ENCODE measurements at places on chromosomes 12 and 14.

DNA sequence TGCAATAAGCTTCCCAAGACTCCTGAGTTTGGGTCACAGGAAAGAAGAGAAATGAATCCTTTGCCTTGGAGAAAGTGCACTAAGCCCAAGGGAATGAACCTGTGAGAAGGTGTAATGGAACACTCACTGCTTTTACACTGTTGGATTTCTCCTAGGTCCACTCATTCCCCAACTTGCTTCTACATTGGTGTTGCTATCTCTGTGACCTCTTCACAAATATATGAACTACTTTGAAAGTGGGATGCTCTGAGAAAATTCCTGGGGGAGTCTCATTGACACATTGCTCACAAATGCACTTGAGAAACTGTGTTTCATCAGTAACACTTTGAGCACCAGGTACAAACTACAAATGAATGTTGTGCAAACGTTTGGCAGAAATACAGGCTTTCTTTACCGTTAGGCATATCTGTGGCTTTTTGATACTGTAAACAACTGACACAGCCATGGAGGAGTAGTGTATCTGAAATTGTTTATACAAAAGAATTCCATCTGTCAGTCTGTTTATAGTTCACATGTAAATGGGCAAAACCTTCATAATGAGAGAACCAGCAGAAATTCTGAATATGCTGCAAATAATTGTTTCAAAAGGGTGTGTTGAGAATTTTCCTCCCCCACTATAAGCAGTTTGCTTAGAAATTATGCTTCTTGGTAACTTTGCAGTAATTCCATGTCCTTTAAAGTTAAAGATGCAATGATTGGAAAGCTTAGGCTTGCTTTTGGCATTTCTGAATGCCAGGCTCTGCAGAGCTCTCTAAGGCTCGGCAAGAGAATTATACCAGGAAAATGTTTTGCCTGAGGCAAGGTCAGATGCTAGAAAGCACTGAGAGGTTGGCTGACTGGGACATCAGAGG lies 348.5 kb upstream of the DDHD1 start:
- no peak for DNase-seq

DNA sequence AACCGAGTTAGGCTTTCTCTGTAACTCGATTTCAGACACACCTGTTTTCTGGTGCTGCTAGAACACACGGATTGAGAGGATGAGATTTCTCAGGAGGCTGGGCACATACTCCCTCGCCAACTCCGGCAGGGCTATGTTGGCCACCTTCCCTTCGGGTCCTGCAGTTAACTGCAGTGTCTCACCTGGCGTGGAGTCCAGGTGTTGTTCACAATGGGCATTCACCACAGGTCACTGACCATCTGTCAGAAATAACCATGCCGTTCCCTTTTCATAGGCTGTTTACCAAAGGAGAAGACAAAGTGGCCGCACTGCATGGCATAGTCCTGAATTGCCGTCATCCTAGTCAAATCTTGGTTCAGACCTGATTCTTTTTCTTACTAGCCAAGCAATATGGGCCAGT lies 5.5 kb upstream of the KCNH3 start:
- no peak for DNase-seq

DNA sequence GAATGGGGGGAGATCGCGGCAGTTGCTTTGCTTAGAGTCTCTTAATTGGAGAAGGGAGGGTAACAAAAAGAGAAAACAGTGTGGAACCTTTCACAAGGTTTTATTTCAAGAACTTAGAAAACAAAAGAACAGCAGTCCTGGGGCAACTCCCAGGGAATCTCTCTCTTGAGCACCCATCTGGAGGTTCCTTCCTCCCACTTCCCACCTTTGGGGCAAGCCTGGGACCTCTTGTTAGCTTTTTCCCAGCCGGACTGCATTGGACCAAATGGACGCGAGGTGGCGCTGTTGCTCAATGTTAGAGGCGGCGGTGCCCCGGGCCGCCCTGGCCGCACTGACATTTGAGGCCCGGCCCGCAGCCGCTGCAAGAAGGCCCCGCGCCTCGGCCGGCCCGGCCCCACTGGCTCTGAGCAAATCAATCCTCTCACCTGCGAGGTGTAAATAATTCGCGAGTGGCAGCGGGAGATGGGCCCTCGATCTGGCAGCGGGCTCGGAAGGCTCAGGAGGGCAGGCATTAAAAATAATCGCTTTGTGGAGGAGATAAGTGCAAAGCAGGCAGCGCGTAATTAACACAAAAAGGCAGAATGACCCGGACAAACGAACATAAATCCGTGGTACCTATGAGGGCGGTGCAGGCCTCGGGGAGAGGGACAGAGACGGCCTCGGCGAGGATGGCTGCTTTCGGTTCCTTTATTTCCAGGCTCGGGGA lies 2.8 kb upstream of the HOXC8 start:
- peak; percentile 81 for DNase-seq

GRCh38 chr12:13223179-13223804 lies 26.8 kb downstream of the EMP1 start:
- DNase-seq: peak; percentile 89

- DNase-seq: no peak
These were observed 37.0 kb downstream of the YAF2 start for GRCh38 chr12:42201063-42201462.

GRCh38 chr12:53053218-53054111 lies 3.6 kb downstream of the TNS2 start:
- no peak for DNase-seq

DNA sequence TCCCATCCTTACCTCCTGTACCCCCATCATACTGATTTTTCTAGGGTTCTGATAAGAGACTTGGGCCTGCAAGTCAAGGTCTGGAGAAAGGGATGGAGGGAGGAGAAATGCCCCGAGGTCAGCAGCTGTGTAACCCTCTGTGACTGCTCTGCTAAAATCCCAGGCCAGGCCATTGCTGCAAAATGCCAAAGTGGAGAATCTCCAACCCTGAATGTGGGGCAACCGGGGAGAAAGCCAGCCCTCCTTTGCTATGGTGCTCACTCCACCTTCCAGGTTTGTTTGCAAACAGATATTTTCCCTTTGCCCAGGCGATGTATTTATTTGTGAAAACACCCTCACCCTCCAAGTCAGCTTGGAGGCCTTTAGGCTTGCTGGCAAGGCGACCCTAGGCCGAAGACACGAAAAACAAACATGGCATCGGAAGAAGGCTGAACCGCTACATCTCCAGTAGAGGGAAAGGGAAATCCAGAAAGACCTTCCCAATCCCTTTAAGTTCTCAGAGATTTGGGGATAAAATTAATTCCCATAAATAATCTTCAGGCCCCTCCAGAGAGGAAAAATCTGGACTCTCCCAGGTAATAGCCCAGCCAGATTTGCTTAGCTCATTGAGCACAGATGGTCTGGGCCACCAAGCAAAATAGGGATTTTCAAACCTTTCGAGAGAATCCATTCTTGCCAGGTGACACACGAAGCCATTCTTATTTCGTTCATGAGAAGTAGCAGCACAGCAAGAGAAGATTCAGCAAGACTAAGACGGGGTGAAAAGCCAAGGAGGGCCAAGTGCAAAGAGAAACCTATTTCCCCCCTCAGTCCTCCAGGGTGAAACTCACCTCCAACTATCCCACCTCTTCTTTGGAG lies 1.3 kb upstream of the TBX5 start:
- DNase-seq: no peak

DNA sequence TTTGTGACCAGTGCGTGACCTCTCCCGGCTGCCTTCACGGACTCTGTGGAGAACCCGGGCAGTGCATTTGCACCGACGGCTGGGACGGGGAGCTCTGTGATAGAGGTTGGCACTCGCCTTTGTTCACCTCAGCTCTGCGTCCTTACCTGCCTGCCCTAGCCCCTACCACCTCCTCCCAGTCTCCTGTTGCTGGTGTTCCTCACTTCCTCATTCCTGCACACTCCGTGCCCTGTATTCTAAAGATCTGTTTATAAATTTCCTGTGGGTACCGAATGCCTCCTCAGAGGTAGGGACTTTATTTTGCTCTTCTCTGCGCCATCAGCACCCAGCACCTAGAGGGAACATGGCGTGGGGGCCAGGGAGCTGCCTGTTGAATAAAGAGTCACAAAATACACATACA lies 2.3 kb downstream of the DLK1 start:
- DNase-seq: no peak

DNA sequence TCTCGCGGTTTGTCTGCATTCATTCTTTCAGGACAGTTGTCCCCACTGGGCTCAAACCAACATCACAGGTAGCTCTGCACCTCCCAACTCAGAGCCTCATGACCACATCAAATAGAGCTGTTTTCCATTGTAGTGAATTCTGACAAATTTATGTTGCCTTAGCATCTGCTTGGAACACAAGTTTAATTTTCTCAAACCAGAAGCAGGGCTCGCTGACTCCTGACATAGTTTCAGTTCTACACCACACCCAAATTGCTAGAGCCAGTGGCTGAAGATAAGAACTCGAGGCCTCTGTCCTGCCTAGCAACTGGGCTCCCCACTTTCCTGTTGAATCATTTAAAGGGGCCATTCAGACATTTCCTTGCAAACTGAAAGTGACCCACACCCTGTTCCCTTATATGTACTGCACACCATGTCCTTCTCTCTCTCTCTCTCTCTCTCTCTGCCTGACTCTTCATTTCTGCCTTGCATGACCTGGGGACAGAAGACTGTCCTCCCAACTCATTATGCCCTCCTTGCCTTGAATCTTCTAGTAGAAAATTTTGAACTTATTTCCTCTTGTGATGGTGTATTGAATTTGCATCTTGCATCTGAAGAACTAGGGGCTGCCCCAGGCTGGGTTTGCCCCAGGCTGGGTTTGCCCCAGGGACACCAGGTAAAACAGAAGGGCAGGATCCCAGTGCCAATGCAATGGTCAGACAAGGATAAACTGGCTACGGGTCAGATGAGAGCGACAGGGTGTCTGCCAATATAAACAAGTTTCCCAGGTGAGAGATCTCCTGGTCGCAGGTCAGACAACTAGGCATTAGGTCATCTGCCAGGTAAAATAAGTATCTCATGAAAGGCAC lies 9.7 kb upstream of the WSCD2 start:
- no peak for DNase-seq

DNA sequence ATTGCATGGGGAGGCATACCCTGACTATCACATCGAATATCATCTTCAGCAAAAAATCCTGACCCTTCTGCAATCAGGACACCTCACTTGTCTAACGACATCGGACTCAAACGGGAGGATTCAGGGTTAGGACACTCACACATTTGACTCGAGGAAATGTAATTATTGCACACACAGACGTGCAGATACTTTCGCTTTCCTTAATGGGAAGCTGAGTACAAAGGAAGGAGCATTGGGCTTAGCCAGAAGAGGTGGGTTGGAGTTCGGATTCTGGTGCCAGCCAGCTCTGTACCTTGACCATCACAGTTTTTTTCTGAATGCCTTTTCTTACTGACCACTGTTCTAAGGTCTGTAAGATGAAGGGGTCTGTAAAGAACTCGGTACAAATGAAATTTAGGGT lies 260.4 kb downstream of the GALC start:
- no peak for DNase-seq

DNA sequence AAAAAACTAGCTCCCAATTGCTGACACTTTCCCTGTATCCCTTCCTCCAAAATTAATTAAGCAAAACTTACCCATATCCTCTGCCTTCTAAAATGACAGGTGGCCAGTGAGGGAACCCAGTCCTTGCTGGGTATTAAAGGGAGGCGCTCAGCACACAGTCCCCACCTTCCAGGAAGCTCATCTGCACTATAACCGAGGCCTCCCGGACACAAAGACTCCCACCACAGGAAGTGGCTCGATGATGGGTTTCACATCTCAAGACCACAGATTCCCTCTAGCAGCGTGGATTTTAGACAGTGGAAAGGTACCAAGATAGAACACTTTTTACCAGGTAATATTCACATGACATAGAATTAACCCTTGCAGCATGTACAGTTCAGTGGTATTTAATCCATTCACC lies 126.8 kb upstream of the NCOR2 start:
- DNase-seq: no peak

- no peak for DNase-seq
These were observed 98.9 kb downstream of the PLXNC1 start for GRCh38 chr12:94247246-94247645.

DNA sequence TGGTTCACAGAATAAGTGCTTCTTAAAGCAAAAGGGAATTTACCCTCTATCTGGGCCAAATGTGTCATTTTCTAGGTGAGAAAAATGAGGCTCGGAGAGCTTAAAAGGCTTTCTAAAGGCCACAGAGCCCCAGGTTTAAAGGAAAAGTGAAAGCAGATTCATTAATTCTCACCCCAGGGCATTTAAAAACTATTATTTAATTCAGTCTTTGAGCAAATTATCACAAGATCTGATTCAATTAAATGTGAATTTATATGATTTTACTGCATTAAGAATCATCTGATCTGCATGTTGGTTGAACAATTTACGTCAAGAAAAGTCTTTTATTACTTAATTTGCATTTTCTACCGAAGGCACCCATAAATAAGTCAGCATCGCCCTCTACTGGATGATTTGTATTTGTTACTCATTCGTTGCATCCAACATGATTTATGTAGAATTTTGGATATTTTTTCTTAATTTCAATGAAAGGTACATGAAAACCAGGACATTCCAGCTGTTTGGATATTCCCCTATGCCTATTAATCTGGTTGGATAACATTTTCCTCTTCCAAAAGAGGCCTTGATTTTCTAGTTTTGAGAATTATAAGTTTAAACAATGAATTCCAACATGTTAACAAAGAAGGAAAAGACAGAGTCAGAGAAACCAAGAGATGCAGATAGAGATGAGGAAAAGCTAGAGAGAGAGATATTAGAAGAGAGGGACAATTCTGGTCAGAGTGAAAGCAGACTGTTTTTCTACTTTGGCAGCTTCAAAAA lies 19.1 kb upstream of the DHRS7 start:
- DNase-seq: no peak

DNA sequence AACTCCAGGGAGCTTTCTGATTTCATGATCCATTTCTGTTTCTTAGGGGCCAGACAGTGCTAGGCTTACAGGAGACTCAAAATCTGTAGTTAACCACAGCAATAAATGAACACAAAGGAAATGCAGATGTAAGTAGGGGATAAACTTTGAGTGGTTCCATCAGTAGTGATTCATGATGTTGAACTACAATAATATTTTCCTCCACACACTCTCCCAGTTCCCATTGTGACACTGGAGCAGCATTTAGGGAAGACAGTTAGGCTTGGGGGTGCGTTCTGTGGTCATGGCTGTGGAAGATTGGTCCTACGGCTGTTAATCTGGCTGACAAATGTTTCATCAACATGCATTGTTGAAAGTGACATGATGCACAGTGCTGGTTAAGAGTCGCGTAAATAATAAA lies 66.9 kb downstream of the HMGA2 start:
- no peak for DNase-seq

- no peak for DNase-seq
These were observed 6.2 kb upstream of the CGRRF1 start for GRCh38 chr14:54503486-54503885.

GRCh38 chr14:31476131-31476866 lies 11.5 kb downstream of the GPR33 start:
- DNase-seq: no peak

- DNase-seq: no peak
These were observed 101.1 kb downstream of the CRADD start for GRCh38 chr12:93778306-93778705.

All from RWPE1 (cell line).